ENCODE measurements at places on chromosomes 12 and 14.

- DNase-seq, result no peak
Measured at GRCh38 chr12:132020292-132020691, 70.5 kb downstream of the EP400 start.

DNA sequence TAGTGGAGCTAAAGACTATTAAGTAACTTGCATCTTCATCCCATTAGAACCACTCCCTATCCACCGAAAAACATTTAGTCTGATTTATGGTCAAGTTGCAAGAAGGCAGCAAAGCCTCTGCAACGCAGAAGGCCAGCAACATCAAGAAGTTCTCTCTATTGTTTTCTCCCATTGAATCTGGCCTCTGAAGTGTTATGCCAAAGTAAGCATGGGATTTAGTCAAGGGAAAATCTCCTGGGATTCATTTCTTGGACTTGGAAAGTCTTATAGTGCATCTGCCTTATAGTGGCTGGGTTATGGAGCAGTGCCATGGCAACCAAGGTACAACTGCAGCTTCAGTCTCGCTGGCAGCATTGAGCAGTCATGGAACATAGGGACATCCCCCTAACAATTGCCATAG is 87.7 kb upstream of the KRR1 start:
- no peak for DNase-seq

DNA sequence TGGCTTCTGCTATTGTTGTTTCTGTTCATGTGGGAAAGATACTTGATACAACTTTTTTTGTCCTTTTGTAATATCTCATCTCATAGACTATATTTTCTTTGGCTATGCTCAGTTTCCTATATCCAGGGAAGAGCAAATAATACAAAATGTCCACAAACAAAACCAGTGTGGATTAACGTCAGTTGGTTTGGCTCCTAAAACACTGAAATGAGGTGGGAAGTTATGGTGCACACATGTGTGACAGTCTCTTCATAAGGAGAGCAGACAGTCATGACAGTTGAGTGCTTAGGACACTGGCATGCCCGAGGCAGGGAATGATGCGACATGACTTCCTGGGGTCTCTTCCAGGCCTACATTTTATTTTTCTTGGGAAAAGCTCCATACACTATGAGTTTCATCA is 27.5 kb downstream of the RHOJ start:
- no peak for DNase-seq

- DNase-seq, result no peak
Measured at GRCh38 chr14:34219661-34220377, 242.2 kb downstream of the SPTSSA start.

DNA sequence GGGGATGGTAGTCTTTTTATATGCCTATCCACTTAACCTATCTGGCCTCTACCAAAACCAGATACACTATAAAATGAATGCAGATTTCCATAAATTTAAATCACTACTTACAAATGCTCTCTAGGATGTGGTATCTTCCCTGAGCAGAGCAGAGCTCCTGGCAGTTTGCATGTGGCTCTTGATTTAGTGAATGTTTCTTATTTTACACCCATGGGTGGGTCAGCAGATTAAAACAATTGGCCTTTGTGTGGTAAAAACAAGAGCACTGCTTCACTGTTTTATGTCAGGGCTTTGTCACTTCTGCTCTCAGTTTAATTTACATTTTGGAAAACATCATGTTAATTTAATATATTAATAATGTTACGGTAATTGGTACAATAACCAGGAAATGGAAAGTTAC is 5.5 kb downstream of the TAS2R19 start:
- DNase-seq, result no peak
